ENCODE measurements at places on chromosomes 2 and 18.

DNA sequence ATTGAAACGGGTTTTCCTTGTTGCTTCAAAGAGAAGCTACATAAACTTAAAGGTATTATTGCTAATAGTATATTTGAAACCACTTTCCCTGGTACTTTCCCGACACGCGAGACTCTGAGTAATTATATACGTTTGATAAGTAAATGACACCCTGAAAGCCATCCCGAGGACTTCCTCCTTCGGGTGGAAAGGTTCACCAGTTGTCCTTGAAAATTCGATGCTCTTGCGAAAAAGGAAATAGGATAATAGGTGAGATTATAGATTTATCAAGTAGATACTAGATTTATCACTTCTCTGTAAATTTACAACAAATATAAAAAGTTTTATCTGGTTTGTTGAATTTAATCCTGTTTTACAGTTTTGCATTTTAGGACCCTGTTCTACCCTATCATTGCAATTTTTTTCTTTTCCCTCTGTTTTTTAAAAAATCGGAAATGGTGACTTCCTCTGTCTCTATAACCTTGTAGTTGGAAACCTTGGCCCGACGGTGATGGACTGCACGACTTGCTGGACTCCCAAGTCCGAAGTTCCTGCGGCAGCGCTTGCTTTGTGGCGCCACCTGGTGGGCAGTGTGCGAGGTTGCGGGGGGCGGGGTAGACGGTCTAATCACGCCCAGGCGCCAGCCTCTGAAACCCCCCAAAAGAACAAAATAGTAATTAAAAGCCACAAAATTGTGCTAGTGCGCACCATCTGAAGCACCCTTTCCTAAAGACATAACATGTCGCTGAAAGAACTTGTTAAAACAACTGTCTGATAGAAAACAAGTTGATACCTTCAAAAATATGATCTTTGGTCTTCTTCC lies 972 bp upstream of the DLX2 start:
- DNase-seq, result peak; percentile 90

DNA sequence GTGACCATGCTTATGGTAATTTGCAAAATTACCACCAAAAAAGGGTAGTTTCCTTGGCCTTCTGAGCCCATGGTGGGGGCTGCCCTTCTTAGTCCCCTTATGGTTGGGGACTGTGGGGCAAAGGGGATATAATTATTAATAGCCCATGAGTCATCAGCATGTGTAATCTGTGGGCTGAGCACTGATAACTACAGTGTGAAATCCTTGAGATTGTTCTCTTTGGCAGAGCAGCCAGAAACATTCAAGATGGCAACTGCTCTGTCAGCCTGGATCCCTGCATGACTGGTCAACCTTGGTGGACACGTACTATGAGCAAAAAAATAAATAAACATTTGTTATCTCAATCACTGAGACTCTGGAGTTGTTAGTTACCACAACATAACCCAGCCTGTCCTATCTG lies 61.3 kb downstream of the MGAT4A start:
- DNase-seq, result no peak

DNA sequence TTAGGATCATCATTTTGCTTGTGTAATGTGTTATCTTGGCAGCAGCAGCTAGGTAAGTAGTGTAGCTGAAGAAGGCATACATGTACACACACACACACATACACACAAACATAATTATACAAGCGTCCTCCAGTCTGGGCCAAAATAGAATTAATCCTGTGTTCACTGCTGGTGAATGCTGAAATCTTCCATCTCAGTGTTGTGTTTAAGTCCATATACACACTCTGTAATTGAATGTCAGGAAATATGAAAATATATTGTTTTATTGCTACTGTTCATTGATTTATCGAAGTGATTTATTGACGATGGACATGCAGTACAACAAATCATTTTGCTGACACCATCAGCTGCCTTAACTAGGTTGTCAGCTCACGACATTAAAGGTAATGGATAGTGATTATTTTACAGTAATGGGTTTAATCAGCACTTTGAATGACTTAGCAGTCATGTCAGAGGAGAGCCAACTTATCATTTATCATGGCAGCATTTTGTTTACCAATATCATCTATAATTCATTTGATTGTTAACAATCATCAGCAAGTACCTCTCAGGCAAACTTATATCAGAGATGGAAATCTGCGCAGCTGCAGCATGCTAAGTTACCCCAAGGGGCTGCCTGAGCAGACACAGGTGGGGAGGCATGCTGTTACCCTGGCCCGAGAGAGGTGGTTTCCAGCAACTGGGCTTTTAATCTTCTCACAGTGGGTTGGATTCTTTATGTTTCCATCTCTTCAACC lies 83.7 kb upstream of the FSHR start:
- DNase-seq, result no peak

GRCh38 chr18:56107821-56108477 lies 520.0 kb upstream of the TCF4 start:
- no peak for DNase-seq

DNA sequence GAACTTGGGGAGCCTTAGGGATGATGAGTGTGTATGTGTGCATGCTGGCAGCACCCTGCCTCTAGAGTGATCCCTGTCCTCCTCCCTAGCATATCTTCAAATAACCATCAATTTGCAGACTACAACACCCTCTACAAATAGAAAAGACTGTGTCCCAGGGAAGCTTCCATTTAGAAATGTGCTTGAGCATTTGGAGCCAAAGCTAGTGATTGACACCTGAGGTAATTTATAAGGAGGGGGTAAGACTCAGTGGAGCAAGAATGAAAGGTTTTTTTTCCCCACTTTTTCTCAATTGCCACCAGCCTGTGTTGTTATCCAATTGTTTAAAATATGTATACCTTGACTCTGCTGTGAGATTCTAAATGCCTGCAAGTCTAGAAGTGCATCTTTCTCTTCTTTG lies 286.0 kb upstream of the SLC14A2 start:
- DNase-seq, result no peak

GRCh38 chr2:227608561-227609338 lies 5.9 kb downstream of the SCYGR3 start:
- DNase-seq, result no peak

- no peak for DNase-seq
Measured at GRCh38 chr2:112835061-112835501, 1.5 kb downstream of the IL1B start.

- no peak for DNase-seq
Measured at GRCh38 chr2:7697052-7697451, 779.8 kb downstream of the RNF144A start.

GRCh38 chr2:70994009-70994698 lies 519 bp downstream of the TEX261 start:
- peak; percentile 64 for DNase-seq

DNA sequence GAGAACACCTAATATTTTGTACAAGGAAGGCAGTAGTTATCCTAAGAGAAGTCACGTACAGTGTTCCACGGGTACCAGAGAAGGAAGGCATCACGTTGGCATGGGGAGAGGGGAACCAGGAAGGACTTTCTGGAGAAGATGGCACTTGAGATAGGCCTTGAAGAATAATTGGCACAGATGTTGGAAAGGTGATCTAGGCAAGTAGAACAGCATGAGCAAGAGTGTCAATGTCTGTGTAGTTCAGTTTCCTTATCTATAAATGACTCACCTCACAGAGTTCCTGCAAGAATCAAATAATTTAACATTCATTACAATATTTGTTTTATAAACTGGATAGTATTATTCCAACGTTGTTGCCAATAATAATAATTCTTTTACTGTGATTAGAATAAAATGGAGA lies 48.3 kb upstream of the BZW1 start:
- no peak for DNase-seq

DNA sequence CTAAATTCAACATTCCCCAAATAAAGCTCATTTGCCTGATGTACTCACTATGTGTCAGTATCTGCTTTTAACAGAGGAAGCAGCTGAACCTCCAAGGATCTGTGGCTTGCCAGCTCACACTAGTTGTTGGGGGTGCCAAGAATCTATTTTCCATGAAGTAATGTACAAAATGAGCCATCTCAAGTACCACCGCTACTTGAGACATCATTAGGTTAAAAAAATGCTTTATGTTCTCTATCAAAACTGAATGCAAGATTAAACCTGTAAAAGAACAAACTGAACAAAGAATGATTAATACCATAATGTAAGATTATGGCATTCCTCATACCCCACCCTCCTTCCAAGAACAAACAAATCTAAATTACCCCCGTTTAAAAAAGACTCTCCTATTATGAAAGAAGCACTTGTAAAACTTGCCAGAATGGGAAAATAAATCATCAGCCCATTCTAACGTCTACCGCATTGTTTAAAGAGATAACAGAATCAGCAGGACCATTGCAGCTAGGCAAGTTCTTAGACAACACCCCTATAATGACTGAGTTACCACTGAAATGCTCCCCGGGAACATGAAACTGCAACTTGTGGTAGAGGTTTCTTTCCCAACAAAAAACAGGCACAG lies 471.6 kb downstream of the DLGAP1 start:
- peak; percentile 56 for DNase-seq

DNA sequence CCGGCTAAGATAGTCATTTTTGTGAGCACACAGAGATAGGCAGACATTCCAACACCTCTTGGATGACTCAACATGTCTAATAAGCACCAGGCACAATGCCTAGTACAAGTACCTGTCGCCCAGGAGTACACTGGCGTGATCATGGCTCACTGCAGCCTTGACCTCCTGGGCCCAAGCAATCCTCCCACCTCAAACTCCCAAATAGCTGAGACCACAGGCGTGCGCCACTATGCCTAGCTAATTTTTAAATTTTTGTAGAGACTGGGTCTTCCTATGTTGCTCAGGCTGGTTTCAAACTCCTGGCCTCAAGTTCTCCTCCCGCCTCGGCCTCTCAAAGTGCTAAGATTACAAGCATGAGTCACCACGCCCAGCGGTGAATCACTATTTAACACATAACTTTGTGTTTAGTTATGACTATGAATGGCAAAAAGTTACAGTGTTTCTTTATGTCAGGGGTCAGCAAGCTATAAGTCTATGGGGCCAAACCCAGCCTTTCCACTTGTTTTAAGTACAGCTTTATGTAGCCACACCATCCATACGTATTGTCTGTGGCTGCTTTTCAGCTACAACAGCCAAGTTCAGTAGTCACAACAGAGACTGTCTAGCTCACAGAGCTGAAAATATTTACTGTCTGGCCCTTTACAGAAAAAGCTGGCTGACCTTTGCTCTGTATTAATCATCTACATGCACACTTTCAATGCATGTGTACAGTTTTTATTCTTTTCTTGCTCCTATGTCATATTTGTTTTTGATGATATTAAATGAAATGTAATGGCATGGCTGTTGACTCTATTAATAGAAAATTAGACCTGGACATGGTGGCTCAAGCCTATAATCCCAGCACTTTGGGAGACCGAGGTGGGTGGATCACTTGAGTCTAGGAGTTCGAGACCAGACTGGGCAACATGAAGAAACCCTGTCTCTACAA lies 18.7 kb downstream of the ORC2 start:
- peak; percentile 44 for DNase-seq

GRCh38 chr2:86298411-86299390 lies 38.7 kb downstream of the REEP1 start:
- peak; percentile 36 for DNase-seq

- DNase-seq, result peak; percentile 52
Measured at GRCh38 chr2:40371525-40372282, 80.2 kb downstream of the SLC8A1 start.

DNA sequence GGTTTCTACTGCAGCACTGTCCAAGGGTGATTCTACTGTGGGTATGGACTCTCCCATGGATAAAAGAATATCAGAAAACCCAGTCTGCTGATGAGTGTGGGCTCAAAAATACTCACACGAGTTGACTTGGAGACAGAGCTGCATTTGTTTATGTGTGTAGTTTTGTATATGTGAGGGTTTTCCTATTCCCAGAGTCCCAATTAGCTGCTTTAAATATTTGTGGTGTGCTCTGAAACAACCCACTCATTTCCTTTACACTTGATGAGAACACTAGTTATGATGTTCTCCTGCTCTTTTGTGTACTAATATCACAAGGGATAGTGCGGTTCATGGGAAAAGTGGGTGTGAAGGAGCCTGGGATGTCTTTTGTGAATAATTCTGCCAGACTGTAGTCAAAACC lies 337.3 kb downstream of the PLCL1 start:
- DNase-seq, result no peak

GRCh38 chr18:22428672-22429071 lies 11.0 kb upstream of the CTAGE1 start:
- DNase-seq, result no peak

- DNase-seq, result no peak
Measured at GRCh38 chr2:149472413-149472812, 115.2 kb downstream of the MMADHC start.

DNA sequence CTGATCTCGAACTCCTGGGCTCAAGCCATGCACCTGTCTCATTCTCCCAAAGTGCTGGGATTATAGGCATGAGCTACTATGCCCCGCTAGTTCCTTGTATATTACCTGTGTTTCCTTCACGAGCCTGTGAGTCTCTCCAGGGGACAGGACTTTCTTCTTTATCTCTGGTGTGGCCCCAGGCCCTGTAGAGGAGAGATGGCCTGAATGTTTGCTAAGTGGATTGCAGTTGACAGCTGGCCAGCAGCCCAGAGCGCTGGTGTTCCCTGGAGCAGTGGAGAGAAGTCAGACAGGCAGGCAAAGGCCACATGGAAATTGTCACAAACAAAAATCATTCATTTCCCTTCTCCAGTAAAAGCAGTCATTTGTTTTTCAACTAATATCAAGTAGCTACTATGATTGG lies 17.9 kb downstream of the LPIN1 start:
- no peak for DNase-seq

- DNase-seq, result no peak
Measured at GRCh38 chr2:32375228-32375892, 18.5 kb downstream of the BIRC6 start.

- DNase-seq, result no peak
Measured at GRCh38 chr18:40751186-40751585, 1203.8 kb upstream of the PIK3C3 start.

GRCh38 chr2:69780921-69781320 lies 39.0 kb downstream of the ANXA4 start:
- DNase-seq, result no peak

DNA sequence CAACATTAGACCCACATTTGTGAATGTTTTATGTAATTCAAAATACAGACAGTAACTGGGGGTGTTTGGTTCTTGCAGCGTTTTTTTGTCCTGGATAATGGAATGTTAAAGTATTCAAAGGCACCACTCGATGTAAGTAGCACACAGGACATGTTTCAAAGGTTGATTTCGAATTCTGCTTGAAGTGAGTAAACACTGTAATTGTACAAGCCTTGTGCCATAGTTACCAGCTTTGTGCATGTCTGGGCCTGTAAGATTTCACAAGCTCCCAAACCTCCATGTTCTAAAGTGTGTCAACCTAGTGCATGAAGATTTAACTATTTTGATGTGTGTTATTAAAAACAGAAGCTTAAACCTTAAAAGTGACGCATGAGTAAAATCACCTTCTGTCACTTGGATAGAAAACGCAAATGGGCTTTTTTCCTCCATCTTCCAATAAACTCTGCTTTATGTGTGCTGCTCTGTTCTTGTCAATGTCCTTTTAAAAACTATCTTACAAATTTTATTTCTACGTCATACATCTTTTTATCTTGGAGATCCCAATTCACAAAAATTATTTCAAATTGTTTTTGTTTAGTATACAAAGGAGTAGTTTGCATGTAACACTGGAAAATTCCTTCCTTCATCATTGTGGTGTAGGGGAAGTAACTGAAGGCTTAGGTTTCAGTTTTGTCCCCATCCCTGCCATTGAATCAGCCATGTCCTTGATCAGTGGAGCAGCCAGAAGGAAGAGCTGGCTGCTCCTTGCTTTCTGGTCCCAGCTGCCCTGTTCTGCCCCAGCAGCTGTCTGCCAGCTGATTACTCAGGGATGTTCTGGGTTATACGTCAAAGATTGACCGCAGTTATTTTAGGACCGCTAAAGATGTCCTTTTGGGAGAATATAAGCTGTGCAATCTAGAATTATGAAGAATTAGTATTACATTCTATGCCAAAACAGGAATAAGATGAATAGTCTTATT lies 119.2 kb downstream of the PRKRA start:
- DNase-seq, result no peak

- peak; percentile 86 for DNase-seq
Measured at GRCh38 chr2:217510771-217511291, 492.0 kb downstream of the TNS1 start.

Measured in GM03348 (cell line).